Small intestine (tissue), 16 donors: ENCODE measurements at places on chromosomes 5 and 9. TPM values are rescaled to one million over a fixed set of nuclear protein-coding genes. Genes with fewer than 3 reads are reported as not detected.

The ESM1 gene
- polyA plus RNA-seq, result not detected

GRCh38 chr5:160773646-160774410, 78.2 kb downstream of the ATP10B start:
- DNase-seq, result no peak

DNA sequence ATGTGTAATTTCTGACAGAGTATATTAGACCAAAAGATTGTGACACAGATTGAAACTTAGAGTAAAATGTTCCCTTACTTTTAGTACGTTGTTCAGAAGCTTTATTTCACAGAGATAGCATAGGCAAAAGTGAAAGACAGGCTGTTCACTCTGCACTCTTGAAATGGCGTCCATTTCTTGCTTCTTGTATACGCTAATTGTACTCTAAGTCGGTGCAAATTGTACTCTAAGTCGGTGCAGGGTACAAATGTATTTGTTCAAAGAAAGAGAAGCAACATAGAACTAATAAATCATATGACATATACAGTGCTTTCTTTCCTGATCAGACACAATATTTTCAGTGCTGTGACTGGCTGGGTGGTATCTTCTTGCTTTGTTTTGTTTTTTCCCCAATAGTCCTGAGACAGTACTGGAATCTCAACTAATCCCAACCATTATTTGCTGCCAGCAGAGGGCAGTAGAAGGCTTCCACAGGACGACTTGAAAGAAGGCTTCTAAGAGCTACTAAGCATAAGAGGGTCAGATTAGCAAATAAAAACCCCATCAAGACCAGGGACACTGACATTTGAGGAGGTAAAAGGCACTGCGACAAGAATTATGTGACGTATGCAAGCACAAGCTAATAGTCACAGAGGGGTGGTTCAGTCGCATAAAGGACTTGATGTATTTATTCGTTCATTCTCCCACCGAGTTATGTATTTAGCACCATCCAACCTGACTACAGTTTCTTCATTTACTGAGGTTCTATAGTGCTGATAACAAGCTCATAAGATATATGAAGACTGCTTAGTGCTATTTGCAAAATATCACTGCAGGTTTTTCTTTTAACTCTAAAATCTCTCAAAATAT, 831.8 kb downstream of the TAF11L14 start:
- peak; percentile 11 for DNase-seq

DNA sequence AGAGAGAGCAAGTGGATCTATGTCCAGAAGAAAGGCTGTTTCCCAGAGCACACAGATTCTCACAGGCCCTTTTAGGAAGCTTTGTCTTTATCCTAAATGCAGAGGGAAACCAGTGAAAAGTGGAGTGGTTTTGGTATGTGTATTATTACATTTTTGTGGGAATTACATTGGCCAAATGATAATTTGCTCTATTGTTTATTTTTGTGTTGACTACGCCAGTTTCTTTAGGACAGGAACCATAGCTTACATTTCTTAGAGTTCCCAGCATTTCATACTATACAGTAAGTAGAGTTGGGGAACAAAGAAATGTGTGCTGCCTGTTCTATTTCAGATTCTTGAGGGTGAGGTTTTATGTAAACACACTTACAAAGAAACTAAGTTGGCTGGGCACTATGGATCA, 29.4 kb upstream of the SPATA31D4 start:
- DNase-seq, result no peak

DNA sequence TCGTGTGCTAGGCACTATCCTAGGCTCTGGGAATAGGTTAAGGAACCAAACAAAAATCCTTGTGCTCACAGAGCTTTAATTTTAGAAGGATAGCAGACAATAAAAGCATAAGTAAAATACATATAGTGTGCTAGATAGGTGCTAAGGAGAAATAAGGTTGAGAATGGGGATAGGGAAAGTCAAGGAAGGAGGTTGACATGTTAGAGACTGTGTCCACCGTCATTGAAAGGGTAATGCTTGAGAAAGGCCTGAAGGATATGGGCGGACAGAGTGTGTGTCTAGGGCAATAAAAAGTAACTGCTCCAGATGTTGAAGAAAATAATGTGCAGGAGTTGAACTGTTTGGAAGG, 482 bp upstream of the TDRD7 start:
- DNase-seq, result no peak

- DNase-seq, result no peak
Measured at GRCh38 chr5:351084-351920, 29.8 kb downstream of the AHRR start.

The IZUMO3 gene
- polyA plus RNA-seq, result not detected

DNA sequence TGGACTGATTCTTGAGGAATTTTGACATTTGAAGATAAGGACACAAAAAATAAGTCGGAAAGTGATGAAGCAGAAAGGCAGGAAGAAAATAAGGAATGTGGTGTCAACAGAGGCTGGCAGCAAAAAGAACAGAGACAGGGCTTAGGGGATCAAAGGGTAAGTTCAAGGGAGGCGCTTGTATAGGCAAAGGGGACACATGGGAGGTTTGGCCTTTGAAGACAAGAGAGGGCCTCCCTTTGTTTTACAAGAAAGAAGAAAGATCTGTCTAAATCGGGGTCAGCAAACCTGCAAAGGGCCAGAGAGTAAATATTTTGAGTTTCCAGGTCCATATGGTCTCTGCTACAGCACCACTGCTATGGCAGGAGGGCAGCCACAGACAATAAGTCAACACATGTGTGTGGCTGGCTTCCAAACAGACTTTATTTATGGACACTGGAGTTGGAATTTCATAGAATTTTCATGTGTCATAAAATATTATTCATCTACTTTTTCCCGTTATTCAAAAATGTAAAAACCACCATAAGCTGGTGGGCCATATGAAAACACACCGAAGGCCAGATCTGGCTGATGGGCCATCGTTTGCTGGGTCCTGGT, 112.0 kb upstream of the FBXL7 start:
- no peak for DNase-seq

- DNase-seq, result peak; percentile 44
Measured at GRCh38 chr5:93915142-93915553, 173.7 kb upstream of the POU5F2 start.

DNA sequence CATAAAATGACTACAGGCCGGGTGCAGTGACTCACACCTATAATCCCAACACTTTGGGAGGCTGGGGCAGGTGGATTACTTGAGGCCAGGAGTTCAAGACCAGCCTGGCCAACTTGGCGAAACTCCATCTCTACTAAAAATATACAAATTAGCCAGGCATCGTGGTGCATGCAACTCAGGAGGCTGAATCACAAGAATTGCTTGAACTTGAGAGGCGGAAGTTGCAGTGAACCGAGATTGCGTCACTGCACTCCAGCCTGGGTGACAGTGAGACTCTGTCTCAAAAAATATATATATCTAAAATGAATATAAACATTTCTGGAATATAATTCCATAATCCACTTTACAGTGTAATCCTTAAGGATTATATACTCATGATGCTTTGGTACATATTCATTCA, 66.5 kb downstream of the TEX10 start:
- DNase-seq, result no peak

DNA sequence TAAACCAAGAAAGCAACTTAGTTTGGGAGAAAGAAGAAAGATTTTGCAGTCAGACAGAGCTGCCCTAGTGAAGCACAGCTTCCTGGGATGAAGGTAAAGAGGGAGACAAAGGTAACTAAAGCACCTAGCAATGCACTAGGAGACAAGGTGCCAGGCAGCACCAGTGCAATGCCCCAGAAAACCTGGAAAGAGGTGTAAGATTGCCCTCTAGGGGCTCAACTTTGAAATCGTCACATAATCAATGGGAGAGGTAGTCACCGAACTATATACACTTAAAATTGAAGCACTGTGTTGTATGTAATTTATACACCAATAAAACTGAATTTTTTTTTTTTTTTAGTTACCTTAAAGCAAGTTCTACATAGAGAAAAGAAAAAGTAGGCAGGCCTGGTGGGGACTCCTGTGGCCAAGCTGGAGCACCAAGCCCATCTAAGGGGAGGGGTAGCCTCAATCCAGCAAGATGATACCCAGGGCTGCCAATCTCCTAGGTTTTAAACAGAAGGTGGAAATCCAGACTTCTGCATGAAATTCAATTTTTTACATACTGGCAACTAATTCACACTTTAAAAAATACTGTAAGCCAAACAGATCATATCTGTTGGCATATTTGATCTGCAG, 48.2 kb downstream of the CDK5RAP2 start:
- peak; percentile 68 for DNase-seq

The SAPCD2 gene
- 0.81 TPM for polyA plus RNA-seq

The PCDHA1 gene
- polyA plus RNA-seq, result 0.43 TPM

DNA sequence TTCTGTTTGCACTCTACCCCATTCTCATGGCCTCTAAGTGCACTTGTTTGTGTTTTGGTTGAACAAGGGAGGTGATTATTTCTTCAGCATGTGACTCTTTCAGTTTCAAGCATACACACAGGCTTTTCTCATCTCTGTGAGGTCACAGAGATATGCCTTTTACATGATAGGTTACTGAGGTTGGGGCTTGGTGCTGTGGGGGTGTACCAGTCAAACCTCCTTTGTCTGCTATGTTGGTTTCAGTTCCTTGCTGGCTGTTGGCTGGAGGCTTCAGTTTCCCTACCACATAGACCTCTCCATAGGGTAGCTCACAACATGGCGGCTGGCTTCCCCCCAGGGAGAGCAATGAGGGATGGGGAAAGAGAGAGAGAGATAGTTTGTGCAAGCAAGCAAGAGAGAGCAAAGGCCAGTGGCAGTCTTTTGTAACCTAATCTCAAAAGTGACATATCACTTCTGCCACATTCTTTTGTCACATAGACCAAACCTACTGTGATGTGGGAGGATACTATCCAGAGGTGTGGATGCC, 96.7 kb upstream of the SEMA6A start:
- no peak for DNase-seq

- no peak for DNase-seq
Measured at GRCh38 chr9:36818242-36818938, 215.7 kb downstream of the PAX5 start.

The NUTM2F gene
- polyA plus RNA-seq, result not detected

- DNase-seq, result peak; percentile 2
Measured at GRCh38 chr9:13569602-13570067, 290.1 kb upstream of the MPDZ start.

The PTGS1 gene
- polyA plus RNA-seq, result 7.5 TPM

DNA sequence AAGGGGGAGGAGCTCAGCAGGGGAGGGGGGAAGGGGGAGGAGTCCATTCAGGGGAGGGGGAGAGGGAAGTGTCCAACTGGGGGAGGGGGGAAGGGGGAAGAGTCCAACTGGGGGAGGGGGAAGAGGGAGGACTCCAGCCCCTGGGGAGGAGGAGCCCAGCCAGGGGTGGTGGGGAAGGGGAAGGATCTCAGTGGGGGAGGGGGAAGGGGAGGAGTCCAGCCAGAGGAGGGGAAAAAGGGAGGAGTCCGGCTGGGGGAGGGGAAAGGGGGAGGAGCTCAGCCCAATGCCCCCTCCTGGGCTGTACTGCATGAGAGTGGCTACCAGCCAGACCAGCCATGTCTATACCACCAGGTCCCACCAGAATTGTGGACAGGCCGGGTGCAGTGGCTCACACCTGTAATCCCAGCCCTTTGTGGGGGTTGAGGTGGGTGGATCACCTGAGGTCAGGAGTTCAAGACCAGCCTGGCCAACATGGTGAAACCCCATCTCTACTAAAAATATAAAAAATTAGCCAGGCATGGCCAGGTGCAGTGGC, 30.6 kb upstream of the ADAMTS2 start:
- DNase-seq, result no peak

The SLC46A2 gene
- polyA plus RNA-seq, result 0.30 TPM

DNA sequence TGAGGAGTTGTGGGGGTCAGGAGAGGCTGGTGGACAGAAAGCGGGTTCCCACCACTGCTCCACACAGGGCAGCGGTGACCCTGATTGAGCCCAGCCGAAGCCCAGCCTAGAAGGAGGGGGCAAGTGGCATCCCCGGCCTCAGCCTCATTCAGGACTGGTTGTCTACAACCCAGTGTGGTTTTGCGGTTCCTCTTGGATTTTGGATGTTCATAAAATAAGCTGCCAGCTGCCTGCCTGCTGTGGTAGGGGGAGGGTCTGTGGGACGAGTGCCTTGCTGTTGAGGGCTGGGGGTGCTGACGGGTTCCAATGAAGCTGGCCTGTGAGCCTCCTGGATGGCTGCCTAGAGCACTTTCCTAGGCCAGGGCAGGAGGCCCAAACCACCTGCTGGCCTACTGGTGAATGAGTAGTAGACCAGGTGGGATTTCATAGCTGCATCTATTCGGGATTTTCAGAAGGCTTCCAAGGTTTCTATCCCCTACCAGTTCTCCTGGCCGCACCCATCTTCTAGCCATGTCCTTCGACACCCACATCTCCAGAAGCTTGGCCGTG, 102.4 kb downstream of the NDFIP1 start:
- DNase-seq, result no peak

- no peak for DNase-seq
Measured at GRCh38 chr9:14097215-14097614, 216.7 kb downstream of the NFIB start.

DNA sequence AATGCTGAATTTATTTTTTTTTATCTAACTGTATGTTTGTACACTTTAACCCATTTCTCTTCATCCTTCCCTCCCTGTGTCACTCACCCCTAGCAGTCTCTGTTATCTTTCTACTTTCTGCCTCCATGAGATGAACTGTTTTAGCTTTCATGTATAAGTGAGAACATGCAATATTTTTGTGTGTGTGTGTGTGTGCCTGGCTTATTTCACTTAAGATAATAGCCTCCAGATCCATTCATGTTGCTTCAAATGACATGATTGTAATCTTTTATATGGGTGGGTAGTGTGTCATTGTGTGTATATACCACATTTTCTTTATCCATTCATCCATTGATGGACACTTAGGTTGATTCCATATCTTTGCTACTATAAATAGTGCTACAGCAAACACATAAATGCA, 1023.9 kb downstream of the TLE1 start:
- DNase-seq, result no peak

The F2RL1 gene
- 35.7 TPM for polyA plus RNA-seq

- DNase-seq, result no peak
Measured at GRCh38 chr9:117775591-117775990, 71.4 kb downstream of the TLR4 start.

GRCh38 chr5:31372124-31372523, 159.8 kb downstream of the DROSHA start:
- no peak for DNase-seq

- DNase-seq, result no peak
Measured at GRCh38 chr5:150762211-150762610, 3.4 kb upstream of the DCTN4 start.

The ANXA6 gene
- 7.2 TPM for polyA plus RNA-seq

DNA sequence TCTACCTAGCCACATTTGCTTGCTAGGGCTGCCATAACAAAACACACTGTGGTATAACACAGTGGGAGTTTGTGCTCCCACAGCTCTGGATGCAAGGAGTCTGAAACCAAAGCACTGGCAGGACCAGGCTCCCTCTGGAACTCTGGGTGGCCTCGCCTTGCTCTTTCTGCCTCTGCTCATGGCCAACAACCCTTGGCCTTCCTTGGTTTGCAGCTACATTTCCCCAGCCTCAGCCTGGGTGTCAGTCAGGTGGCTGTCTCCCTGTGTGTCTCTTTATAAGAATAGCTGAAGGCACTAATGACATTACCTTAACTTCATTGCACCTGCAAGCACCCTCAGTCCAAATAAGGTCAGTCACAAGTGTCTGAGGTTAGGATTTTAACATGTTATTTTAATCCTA, 101.0 kb upstream of the IRX2 start:
- DNase-seq, result no peak
